ENCODE measurements at places on chromosomes 5 and 9. TPM values are rescaled to one million over a fixed set of nuclear protein-coding genes. Genes with fewer than 3 reads are reported as not detected.

IL6ST gene
- 404 TPM for total RNA-seq

PCA3 gene
- not detected for total RNA-seq

MED27 gene
- total RNA-seq, result 17.4 TPM

PELO gene
- total RNA-seq, result 4.5 TPM

PCDHA11 gene
- not detected for total RNA-seq

RPL37 gene
- 2,845 TPM for total RNA-seq

RPS23 gene
- 4,212 TPM for total RNA-seq

NUTM2G gene
- not detected for total RNA-seq

FOXD4 gene
- not detected for total RNA-seq
